ENCODE measurements at places on chromosomes 3 and 15.

DNA sequence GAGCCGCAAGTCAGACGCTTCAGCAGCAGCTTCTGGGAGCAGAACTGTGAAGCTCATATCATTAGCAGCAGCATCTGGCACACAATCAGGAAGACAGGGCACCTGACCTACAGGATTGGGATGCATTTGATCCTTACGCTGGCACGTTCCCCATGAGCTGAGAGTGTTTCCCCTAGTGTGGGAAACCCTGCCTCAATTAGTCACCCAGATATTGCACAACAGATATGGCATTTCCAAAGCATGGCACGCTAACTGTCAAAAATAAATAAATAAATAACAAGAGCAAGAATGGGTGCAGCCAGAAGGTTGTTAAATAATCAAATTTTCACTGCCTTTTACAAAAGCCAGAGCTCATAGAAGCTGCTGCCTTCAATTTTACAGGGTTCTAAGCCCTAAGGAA lies 189.6 kb upstream of the THBS1 start:
- DNase-seq, result no peak
- peaks cover 12% of the 10 kb centered on the region for H3K27me3 ChIP-seq
- H3K36me3 ChIP-seq, result no peaks in the 10 kb centered on the region
- no peak overlapping the region for H3K27ac ChIP-seq

- no peak overlapping the region for H3K4me3 ChIP-seq
- H3K27me3 ChIP-seq, result no peaks in the 10 kb centered on the region
- no peak overlapping the region for H3K27ac ChIP-seq
- no peaks in the 10 kb centered on the region for H3K4me1 ChIP-seq
- DNase-seq, result no peak
Observed at GRCh38 chr3:54772051-54772450, 155.8 kb downstream of the LRTM1 start.

- peaks cover 56% of the 10 kb centered on the region for H3K4me1 ChIP-seq
- peaks cover 21% of the 10 kb centered on the region for H3K36me3 ChIP-seq
- H3K27ac ChIP-seq, result peak overlapping the region; percentile 93
Observed at GRCh38 chr3:56878074-56878473, 76.3 kb upstream of the ARHGEF3 start.

- H3K27me3 ChIP-seq, result peaks cover 17% of the 10 kb centered on the region
- DNase-seq, result no peak
- no peaks in the 10 kb centered on the region for H3K36me3 ChIP-seq
- H3K4me1 ChIP-seq, result no peaks in the 10 kb centered on the region
- H3K4me3 ChIP-seq, result no peak overlapping the region
Observed at GRCh38 chr15:71562251-71562650, 248.1 kb upstream of the NR2E3 start.

DNA sequence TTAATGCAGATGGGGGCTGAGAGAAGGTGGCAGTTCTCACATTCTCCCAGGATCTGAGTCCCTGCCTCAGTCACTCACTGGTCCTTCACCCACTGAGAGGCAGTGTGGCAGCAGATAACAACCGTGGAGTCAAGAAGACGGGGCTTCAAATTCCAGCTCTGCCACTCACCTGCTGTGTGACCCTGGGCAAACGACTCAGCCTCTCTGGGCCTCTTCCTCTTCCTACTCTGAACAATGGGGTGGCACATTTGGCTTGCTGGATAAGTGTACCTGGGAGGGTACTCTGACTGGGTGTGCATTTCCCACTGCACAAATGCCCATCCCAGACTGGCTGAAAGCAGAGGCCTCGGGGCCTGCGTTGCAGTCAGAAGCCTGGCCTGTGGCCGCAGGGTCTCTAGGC lies 10.0 kb upstream of the IQSEC1 start:
- H3K4me1 ChIP-seq, result peaks cover 22% of the 10 kb centered on the region
- H3K27ac ChIP-seq, result peak overlapping the region; percentile 83
- no peak overlapping the region for H3K4me3 ChIP-seq
- H3K27me3 ChIP-seq, result no peaks in the 10 kb centered on the region

DNA sequence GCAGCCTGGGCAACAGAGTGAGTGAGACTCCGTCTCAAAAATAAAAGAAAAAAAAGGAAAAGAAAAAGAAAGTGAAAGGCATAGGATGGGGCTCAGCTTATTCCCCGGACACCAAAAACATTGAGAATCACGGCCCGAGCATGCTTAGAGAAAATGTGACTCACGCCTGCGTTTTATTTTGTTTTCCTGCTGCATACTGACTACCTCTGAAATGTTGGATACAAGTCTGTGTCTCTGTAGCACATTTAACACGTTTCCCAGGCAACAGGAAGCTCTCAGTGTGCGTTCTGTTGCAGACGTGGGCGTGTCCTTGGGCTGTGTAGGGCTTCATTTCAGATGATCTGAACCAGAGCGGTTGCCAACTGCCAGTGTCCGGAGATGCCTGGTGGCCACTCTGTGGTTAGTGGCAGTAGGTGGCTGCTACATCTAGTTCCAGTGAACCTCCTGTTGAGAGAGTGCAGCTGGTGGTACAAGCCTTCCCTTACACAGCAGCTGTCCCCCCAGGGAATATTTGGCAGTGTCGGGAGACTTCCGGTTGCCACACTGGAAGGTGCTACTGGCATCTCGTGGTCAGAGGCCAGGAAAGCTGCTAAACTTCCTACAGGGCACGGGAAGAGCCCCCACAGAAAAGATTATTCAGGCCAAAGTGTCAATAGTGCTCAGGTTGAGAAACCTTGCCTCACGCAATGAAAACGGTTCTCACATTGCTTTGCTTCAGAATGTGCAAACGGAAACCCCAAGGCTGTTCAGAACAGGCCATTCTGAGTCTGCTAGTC lies 3.0 kb downstream of the SLC51A start:
- peak; percentile 48 for DNase-seq
- H3K27ac ChIP-seq, result peak overlapping the region; percentile 89
- H3K4me1 ChIP-seq, result peaks cover 6% of the 10 kb centered on the region
- H3K36me3 ChIP-seq, result no peaks in the 10 kb centered on the region
- no peaks in the 10 kb centered on the region for H3K27me3 ChIP-seq

DNA sequence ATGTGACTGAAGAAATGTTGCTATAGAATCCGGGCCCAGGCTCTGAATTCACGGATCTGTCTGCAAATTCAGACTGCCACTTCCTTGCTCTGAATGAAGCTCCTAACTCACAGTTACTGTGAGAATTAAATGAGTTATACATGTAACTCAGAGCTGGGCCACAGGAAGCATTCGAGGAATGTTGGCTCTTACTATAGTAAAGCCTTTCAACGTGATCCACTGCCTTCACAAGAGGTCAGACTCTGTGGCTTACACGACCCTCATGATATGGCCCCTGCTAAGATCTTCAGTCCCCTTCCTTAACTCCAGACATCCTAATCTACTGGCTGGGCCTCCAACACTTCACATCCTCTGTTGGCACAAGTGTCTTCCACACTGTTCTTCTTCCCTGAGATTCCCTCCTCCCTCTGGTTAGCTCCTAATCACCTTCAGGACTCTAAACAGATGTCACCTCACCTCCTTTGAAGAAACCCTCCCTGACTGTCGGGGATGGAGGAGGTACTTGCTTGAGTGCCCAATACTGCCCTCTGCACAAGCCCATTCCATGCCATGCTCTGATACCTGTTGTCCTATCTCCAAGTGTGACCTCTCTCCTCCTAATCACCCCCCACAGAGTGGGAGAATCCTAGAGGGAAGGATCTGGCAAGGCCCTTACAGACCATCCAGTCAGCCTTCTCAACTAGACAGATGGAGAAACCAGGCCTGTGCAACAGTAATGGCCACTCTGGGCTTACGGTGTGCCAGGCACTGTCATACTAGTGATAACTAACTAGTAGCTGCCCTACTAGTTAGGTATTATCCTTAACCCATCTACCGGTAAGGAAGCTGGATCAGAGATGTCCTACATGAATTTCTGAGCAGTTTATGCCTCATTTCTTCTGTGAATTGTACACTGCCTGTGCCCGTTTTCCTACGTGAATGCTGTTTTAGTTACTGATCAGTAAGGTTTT lies 1.3 kb downstream of the ACTR8 start:
- H3K4me3 ChIP-seq, result peak overlapping the region; percentile 99
- peaks cover 7% of the 10 kb centered on the region for H3K36me3 ChIP-seq
- no peaks in the 10 kb centered on the region for H3K27me3 ChIP-seq
- peaks cover 16% of the 10 kb centered on the region for H3K4me1 ChIP-seq
- H3K27ac ChIP-seq, result peak overlapping the region; percentile 90
- no peak for DNase-seq

- no peak for DNase-seq
- no peaks in the 10 kb centered on the region for H3K4me1 ChIP-seq
- H3K36me3 ChIP-seq, result no peaks in the 10 kb centered on the region
- H3K27ac ChIP-seq, result no peak overlapping the region
Observed at GRCh38 chr15:71713191-71713809, 97.1 kb upstream of the NR2E3 start.

GRCh38 chr15:54288049-54288448 lies 309.8 kb downstream of the UNC13C start:
- peaks cover 2% of the 10 kb centered on the region for H3K27me3 ChIP-seq
- H3K4me3 ChIP-seq, result no peak overlapping the region
- no peaks in the 10 kb centered on the region for H3K36me3 ChIP-seq

- H3K36me3 ChIP-seq, result no peaks in the 10 kb centered on the region
- H3K4me1 ChIP-seq, result no peaks in the 10 kb centered on the region
- H3K27me3 ChIP-seq, result no peaks in the 10 kb centered on the region
- H3K27ac ChIP-seq, result no peak overlapping the region
- no peak overlapping the region for H3K4me3 ChIP-seq
Observed at GRCh38 chr15:35260941-35261340, 175.8 kb upstream of the NANOGP8 start.

GRCh38 chr15:66149871-66150270 lies 103.7 kb downstream of the MEGF11 start:
- H3K36me3 ChIP-seq, result no peaks in the 10 kb centered on the region
- H3K27me3 ChIP-seq, result peaks cover 14% of the 10 kb centered on the region
- no peak overlapping the region for H3K4me3 ChIP-seq

- H3K36me3 ChIP-seq, result no peaks in the 10 kb centered on the region
- H3K27ac ChIP-seq, result no peak overlapping the region
- H3K27me3 ChIP-seq, result no peaks in the 10 kb centered on the region
- no peak overlapping the region for H3K4me3 ChIP-seq
Observed at GRCh38 chr3:148092624-148093347, 604.9 kb upstream of the AGTR1 start.

- no peaks in the 10 kb centered on the region for H3K27me3 ChIP-seq
- no peak overlapping the region for H3K4me3 ChIP-seq
- H3K27ac ChIP-seq, result no peak overlapping the region
- DNase-seq, result no peak
- H3K36me3 ChIP-seq, result no peaks in the 10 kb centered on the region
- peaks cover 11% of the 10 kb centered on the region for H3K4me1 ChIP-seq
Observed at GRCh38 chr3:41966206-41966605, 4.3 kb upstream of the ULK4 start.

- H3K4me1 ChIP-seq, result peaks cover 10% of the 10 kb centered on the region
- peaks cover 44% of the 10 kb centered on the region for H3K27me3 ChIP-seq
- no peak overlapping the region for H3K4me3 ChIP-seq
- no peak for DNase-seq
- H3K36me3 ChIP-seq, result no peaks in the 10 kb centered on the region
Observed at GRCh38 chr15:89498574-89498906, 2.2 kb upstream of the RHCG start.

DNA sequence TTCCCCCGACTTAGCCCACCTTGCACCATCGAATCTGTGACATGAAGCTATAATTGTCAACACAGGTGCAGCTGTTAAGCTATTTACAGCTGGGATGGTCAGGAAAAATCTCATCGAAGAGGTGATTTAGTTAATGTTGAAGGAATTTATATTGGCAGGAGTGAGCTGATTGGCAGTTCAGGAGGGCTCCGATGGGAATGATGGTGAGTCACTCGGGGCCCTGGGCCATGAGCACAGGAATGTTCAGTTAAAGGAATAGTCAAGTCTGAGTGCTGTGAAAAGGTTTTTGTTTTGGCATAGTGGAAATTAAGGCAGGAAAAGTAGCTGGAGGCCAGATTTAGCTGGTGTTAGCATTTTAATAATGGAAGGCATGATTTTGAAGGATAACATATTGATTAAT lies 95.7 kb downstream of the OXSM start:
- H3K36me3 ChIP-seq, result no peaks in the 10 kb centered on the region
- H3K27ac ChIP-seq, result no peak overlapping the region
- DNase-seq, result no peak

DNA sequence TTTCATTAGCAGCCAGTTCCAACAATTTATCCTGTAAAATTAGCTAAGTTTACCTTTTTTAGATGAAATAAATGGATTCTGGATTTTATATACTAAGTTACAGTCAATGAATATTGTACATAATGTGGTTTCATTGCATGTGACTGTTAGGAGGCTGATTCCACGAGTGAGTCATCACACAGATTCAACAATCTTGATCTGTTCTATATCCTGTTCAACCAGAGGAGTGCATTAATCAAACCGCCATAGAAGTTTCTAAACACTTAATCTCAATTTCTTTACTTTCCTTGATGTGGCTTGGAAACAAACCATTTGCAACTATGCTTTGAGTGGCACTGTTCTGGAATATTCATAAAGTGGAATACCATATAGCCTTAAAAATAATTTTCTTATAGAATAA lies 15.3 kb downstream of the DNAJC13 start:
- H3K36me3 ChIP-seq, result no peaks in the 10 kb centered on the region
- H3K27me3 ChIP-seq, result no peaks in the 10 kb centered on the region
- no peak overlapping the region for H3K27ac ChIP-seq
- peaks cover 30% of the 10 kb centered on the region for H3K4me1 ChIP-seq
- no peak overlapping the region for H3K4me3 ChIP-seq

GRCh38 chr15:60454824-60455223 lies 24.1 kb downstream of the ICE2 start:
- no peak overlapping the region for H3K27ac ChIP-seq
- H3K4me3 ChIP-seq, result no peak overlapping the region
- H3K36me3 ChIP-seq, result peaks cover 17% of the 10 kb centered on the region
- no peak for DNase-seq

GRCh38 chr15:93880358-93880757 lies 351.0 kb upstream of the MCTP2 start:
- H3K27ac ChIP-seq, result no peak overlapping the region
- H3K4me3 ChIP-seq, result no peak overlapping the region
- no peaks in the 10 kb centered on the region for H3K27me3 ChIP-seq
- no peaks in the 10 kb centered on the region for H3K4me1 ChIP-seq
- H3K36me3 ChIP-seq, result no peaks in the 10 kb centered on the region
- no peak for DNase-seq

DNA sequence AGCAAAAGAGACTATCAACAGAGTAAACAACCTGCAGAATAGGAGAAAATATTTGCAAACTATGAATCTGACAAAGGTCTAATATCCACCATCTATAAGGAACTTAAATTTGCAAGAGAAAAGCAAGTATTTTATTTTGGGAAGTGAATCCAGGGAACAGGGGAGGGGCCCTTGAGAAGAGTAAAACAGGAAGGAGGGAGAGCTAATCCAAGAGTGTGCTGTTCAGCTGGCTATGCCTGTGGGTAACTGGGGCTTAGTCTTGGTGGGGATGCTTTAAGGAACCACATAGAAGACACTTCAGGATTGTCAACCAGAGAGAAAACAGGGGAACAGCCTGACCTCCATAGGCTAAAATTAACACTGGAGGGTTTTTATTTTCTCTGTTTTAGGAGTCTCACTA lies 3.9 kb upstream of the HHLA2 start:
- peak overlapping the region; percentile 66 for H3K4me3 ChIP-seq
- peak overlapping the region; percentile 60 for H3K27ac ChIP-seq
- no peaks in the 10 kb centered on the region for H3K27me3 ChIP-seq
- H3K4me1 ChIP-seq, result peaks cover 17% of the 10 kb centered on the region
- H3K36me3 ChIP-seq, result no peaks in the 10 kb centered on the region

All from naive thymus-derived CD8-positive, alpha-beta T cell (primary cell).